ENCODE measurements at places on chromosomes 4 and X.

DNA sequence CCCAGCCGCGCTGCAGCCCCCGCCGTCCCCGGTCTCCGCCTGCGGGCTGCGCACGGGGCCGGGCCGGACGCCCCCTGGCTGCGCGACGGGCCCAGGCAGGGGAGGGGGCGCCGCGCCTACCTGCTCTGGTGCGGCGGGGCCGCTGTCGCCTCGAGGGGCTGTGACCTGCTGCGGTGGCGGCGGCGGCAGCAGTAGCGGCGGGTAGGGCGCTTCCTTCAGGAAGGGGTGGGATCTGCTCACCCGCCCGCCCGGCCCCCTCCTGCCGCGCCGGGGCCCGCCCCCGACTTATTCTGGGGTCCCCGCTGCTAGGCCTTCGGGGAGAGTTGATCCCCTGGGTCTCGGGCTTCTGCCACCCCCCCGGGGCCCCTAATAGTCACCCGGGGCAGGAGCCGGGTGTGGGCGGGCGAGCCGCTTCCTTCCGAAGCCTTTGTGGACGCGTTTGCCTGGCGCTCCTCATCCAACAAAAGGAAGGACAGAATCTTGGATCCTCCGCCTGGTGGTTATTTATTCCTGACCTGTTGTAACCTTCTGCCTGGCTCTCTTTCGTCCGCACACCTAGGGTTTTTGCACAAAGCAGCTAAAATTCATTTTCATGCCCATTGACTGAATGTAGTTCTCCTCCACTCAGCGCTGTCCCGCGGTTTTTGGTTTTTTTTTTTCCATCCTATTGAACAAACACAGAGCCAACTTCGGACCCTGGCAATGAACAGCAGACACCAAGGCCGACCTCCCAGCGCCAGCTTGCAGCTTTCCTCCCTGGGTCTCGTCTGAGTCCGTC is at the start of gene TMEM150C:
TSS of gene TMEM150C (minus strand) at position 203 of the 778 bp plus-strand sequence. CDS start 57,331 bp downstream, outside the sequence.
- peak; percentile 68 for DNase-seq

GRCh38 chr4:10981096-10981495 is 296.5 kb upstream of the CLNK start:
- DNase-seq, result no peak

DNA sequence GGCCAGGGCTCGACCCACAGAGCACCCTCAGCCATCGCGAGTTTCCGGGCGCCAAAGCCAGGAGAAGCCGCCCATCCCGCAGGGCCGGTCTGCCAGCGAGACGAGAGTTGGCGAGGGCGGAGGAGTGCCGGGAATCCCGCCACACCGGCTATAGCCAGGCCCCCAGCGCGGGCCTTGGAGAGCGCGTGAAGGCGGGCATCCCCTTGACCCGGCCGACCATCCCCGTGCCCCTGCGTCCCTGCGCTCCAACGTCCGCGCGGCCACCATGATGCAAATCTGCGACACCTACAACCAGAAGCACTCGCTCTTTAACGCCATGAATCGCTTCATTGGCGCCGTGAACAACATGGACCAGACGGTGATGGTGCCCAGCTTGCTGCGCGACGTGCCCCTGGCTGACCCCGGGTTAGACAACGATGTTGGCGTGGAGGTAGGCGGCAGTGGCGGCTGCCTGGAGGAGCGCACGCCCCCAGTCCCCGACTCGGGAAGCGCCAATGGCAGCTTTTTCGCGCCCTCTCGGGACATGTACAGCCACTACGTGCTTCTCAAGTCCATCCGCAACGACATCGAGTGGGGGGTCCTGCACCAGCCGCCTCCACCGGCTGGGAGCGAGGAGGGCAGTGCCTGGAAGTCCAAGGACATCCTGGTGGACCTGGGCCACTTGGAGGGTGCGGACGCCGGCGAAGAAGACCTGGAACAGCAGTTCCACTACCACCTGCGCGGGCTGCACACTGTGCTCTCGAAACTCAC is 3.6 kb downstream of the MID1IP1 start:
- DNase-seq, result peak; percentile 65

- no peak for DNase-seq
Observed at GRCh38 chrX:141468940-141469339, 115.6 kb downstream of the SPANXA1 start.

DNA sequence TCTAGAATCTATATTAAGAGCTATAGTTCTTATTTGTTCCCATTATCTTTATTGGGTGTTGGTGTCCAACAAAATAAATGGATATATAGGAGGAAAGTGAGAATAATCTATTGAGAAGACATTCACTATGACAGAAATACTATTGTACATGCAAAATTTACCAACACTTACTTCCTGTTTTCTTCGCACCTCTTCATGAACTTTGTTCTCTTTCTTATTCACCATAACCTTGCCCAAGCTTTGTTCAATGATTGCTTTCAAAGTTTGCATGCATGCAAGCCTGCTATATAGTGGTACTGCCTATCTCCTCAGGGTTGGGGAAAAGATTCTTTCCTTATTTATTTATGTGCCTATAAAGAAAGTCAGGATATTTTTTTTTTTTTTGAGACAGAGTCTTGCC is 176.4 kb upstream of the JADE1 start:
- no peak for DNase-seq

DNA sequence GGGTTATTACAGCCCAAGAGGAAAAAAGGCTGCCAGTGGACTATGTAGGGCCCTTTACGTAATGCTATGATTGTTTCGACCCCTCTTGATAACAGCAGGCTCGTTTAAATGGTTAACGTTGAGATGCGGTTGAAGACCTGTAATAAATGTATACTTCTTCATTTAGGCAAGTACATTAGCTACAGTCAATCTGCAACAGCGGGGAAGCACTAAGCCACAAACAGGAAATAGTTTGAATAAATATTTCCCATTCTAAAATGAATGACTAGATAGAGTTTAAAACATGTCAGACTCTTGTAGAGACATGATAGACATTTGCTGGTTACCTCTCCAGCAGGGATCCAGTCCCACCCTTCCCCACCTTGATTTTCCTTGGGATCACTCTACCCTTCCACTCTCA is 38.1 kb upstream of the STIM2 start:
- no peak for DNase-seq

DNA sequence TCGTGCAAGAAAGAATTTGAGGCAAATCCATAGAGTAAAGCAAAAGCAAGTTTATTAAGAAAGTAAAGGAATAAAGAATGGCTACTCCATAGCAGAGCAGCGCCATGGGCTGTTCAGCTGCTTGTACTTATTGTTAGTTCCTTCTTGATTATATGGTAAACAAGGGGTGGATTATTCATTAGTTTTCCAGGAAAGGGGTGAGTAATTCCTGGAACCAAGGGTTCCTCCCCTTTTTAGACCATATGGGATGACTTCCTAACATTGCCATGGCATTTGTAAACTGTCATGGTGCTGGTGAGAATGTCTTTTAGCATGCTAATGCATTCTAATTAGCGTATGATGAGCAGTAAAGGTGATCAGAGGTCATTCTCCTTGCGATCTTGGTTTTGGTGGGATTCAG is 23.5 kb upstream of the CEP135 start:
- no peak for DNase-seq

Data from left forelimb (tissue), 1 donor.